GM12865 (cell line): ENCODE measurements at places on chromosomes 3 and 15.
A peak's percentile ranks its signal among the peaks of the same experiment; 100 is the strongest.

GRCh38 chr15:63043335-63044076 is 959 bp downstream of the TPM1 start:
- DNase-seq = no peak

DNA sequence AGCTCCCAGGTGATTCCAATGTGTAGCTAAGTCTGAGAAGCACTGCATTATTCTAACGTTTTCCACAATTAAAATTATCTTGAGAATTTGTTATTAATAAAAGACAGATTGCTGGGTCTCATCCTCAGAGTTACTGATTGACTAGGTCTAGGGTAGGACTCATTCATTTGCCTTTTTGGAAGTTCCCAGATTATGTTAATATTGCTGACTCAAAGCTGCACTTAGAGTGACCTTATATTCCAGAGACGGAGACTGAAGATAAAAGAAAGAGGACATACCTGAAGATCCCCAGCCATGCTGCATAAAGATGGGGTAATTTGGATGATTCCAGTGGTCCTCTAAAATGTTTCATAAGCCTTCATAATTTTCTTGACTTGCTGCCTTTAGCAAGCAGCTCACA is 81.8 kb downstream of the PLSCR2 start:
- DNase-seq = no peak

DNA sequence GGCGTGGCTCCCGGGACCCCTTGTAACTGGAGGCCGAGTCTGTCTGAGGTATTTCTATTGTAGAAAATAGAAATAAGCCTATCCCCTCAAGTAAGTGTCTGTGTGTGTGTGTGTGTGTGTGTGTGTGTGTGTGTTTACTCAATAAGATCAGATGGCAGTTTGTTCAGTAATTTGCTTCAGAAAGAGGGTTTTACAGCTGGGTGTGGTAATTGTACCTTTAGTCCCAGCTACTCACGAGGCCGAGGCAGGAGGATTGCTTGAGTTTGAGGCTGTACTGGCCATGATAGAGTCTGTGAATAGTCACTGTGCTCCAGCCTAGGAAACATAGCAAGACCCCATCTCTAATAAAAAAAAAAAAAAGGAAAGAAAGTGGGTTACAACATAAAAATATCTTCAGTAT is 8.7 kb downstream of the SPINT1 start:
- no peak for DNase-seq

DNA sequence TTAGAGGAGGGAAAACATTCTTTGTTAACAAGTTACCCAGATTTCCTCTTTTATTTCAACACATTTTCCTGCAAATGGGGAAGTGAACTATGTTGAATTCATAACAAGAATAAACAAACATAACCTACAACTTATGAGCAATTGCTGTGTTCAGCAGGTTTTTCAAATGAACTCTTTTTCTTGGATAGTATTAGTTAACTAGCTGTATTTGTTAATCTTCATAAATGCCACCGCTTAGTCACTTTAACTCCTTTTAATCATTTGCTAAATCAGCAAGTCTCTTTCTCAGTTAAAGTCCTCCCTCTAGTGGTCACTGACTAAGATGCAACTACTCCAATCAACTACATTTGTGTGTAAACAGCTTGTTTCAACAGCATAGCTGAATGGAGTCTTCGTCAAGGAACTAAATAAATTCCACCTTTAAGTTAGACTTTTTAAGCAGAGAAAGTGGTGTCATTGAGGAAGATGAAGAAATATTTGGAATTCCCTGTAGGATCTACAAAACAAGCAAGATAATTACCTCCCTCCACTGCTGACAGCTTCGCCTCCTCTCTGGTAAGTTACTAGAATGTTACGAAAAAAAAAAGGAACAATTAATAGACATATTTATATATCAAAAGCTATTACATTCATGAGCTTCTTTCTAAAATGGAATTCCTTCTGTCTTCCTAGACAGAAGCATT is 1122.0 kb downstream of the ROBO1 start:
- peak; percentile 71 for DNase-seq

- no peak for DNase-seq
These were observed 144.1 kb downstream of the VPS13C start for GRCh38 chr15:61916104-61916503.

DNA sequence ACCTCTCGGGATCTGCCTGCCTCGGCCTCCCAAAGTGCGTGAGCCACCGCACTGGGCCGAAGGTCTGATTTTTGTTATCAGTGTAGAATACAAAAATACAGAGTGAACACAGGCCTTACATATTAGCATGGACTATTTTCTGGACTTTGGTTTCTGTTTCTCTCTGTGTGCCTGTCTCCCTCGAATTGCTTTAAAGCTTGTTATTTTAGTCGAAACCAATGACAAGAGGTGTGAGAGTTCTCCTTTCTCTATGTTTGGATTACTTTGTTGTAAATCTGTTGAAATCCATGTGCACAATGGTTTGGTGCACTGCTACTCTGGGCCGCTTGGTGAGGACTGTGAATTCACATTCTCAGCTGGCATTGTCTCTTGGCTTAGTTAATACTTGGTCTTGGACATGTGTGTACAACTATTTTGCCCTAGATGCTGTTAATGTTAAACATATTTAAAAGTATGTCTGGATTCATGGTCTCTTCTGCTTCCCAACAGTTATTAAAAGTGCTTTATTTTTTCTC is 23.9 kb downstream of the MED12L start:
- no peak for DNase-seq

GRCh38 chr3:30914696-30915095 is 20.2 kb upstream of the GADL1 start:
- DNase-seq = no peak

DNA sequence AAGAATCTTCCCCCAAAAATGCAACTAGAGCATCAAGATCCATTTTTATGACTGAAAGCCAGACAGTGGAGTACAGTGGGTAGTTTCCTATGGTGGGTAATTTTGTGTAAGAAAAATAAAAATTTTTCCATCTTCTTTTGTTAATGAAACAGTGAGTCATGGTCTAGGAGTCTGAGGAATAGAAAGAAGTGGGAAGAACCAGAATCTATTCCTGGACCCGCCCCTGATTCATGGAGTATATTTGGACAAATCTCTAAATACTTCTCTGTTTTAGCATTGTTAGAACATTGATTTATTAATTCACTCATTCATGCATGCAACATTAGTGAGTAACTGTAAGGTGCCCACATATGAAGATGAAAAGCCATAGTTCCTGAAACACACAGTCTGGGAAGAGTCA is 304.5 kb upstream of the GPR149 start:
- no peak for DNase-seq

- DNase-seq = no peak
These were observed 234.1 kb downstream of the LRRN1 start for GRCh38 chr3:4033296-4033695.

GRCh38 chr15:62877276-62877857 is 165.2 kb upstream of the TPM1 start:
- DNase-seq = no peak

DNA sequence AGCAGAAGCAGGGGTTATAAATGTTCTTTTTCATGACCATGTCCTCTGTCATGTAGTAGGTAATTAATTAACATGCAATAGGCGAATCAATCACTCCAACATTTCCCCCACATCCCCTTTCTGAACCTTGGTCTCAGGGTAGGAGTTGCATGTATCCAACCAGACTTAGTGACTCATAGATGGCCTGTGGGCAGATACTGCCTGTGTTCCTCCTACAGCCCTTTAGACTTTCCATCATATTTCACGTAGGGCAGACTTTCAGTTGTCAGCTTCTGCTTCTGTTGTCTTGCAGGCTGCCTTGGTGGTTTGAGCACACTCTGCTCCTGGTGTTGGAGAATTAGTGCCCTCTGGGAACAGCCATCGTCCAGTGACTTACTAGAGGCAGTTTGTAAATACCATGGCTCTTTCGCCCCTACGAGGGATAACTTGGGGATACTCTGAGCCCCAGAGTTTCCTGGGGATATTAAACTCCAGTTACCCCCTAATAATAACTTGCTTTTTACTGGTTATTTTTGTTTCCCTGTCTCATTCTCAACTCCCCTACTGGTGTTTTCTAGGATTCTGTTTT is 244.4 kb downstream of the EDEM1 start:
- no peak for DNase-seq

- DNase-seq = peak; percentile 28
These were observed 113.5 kb downstream of the TNIK start for GRCh38 chr3:171346582-171347300.

DNA sequence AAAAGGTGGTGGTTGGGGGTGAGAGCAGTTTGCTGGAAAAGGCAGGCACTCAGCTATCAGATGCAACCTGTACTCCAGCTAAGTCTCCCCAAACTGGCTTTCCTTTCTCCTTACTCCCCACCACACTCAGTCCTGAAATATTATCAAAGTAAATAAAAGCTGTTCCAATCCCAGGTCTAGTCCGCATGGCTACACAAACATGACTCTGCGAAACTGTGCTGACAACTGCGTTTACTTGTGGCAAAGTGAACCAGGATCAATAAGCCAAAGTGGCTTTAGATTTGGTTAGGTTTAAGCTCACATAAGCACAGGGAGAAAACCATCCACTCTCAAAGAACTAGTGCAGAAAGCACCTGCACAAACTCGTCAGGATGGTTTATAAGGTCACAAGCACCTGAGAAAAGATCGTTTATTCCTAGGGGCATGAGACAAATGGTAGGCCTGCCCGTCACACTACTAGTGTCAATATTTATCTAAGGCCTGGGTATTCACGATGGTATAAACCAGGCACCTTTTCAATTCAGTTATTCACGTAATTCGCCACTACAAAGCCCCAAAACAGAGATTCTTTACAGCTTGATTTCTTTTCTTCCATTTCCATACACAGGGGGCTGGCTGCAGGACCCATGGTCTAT is 25.3 kb downstream of the LRIG1 start:
- no peak for DNase-seq

GRCh38 chr3:125165189-125165947 is 47.2 kb downstream of the SLC12A8 start:
- DNase-seq = peak; percentile 29

GRCh38 chr3:46705751-46706552 is 4.8 kb downstream of the TMIE start:
- DNase-seq = no peak

GRCh38 chr15:22949074-22949547 is 31.1 kb downstream of the CYFIP1 start:
- DNase-seq = peak; percentile 55

GRCh38 chr3:4829031-4829394 is 150.2 kb upstream of the BHLHE40 start:
- DNase-seq = peak; percentile 64

- DNase-seq = no peak
These were observed 107.0 kb upstream of the RORA start for GRCh38 chr15:61336026-61336638.

DNA sequence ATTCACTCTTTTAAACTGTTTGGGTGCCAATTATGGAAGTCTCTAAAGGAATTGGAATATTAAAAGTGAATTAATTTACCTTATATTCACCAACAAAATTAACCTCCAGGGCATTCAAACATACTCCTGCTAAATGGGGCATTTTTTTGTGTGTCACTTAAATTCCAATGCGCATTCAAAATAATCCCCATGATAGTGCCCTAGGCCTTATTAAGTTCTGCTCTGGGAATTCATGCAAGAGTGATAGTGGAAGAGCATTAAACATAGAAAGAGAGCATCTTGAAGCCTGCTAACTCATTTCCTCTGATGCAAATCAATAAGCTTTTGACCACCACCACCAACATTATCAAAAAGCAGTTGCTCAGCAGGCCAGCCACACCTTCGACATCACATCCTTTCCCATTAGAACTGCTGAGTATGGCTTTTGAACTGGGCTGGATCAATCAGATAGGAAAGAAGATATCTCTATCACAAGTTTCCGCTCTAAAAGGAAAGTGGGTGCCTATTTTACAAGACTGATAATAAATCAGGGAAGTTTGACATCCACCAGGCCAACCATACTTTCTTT is 156.7 kb downstream of the TMCO5A start:
- no peak for DNase-seq

GRCh38 chr3:179194931-179195330 is 46.8 kb downstream of the PIK3CA start:
- DNase-seq = no peak

- DNase-seq = peak; percentile 48
These were observed 218.7 kb downstream of the KCNMB2 start for GRCh38 chr3:178754852-178755510.

DNA sequence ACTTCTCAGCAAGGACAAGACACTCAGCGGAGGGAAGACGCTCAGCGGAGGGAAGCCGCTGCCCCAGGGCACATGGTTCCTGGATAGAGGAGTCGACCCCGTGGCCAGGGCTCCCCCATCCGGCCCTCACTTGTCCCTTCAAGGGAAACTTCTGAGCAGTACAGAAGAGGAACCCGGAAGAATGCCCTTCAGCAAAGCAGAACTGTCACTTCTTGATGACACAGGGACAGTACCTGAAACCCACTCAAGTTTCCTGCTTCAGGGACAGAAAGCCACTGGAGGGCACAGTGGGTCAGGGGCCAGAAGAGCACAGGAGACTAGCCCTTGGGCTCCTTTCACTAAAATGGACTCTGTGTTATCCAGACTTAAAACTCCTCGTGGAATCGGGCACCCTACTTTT is 97.8 kb upstream of the RPL32 start:
- no peak for DNase-seq

GRCh38 chr3:15629860-15630597 is 28.5 kb downstream of the BTD start:
- peak; percentile 90 for DNase-seq

- DNase-seq = no peak
These were observed 139.7 kb downstream of the CADPS start for GRCh38 chr3:62735510-62735909.

GRCh38 chr15:96360581-96361308 is 30.2 kb downstream of the NR2F2 start:
- DNase-seq = no peak

DNA sequence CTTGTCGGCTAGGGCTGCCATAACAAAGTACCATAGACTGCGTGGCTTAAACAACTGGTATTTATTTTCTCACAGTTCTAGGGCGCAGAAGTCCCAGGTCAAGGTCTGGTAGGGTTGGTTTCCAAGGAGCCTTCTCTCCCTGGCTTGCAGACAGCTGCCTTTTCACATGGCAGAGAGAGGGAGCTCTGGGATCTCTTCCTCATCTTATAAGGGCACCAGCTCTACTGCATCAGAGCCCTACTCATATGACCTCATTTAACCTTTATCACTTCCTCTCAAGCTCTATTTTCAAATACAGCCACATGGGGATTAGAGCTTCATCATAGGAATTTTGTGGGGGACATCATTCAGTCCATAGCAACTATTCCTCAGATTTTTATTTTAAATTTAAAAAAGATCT is 17.6 kb upstream of the PAQR9 start:
- no peak for DNase-seq
